Muscle of arm (tissue), 14 donors: ENCODE measurements at places on chromosomes 2 and 18. TPM values are rescaled to one million over a fixed set of nuclear protein-coding genes. Genes with fewer than 3 reads are reported as not detected.

Gene VAMP5
- 37.9 TPM for polyA plus RNA-seq

- DNase-seq = no peak
These were observed 80.5 kb upstream of the ITPRID2 start for GRCh38 chr2:181810823-181811695.

Gene PMAIP1
- polyA plus RNA-seq = 51.9 TPM

DNA sequence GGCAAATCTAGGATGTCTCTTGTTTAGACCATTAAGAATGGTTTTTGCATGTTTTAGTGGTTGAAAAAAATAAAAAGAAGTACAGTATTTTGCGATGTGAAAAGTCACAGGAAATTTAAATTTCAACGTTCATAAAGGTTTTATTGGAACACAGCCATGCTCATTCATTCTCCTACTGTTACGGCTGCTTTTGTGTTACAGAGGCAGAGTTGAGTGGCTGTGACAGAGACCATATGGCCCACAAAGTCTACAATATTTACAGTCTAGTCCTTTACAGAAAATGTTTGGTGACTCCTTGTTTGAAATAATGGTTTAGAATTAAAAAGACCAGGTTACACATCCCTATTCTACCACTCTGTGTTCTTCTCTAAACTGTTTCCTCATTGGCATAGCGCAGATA is 48.1 kb downstream of the MYOM1 start:
- DNase-seq = no peak

GRCh38 chr2:46297546-46298271 is 502 bp downstream of the EPAS1 start:
- peak; percentile 15 for DNase-seq

DNA sequence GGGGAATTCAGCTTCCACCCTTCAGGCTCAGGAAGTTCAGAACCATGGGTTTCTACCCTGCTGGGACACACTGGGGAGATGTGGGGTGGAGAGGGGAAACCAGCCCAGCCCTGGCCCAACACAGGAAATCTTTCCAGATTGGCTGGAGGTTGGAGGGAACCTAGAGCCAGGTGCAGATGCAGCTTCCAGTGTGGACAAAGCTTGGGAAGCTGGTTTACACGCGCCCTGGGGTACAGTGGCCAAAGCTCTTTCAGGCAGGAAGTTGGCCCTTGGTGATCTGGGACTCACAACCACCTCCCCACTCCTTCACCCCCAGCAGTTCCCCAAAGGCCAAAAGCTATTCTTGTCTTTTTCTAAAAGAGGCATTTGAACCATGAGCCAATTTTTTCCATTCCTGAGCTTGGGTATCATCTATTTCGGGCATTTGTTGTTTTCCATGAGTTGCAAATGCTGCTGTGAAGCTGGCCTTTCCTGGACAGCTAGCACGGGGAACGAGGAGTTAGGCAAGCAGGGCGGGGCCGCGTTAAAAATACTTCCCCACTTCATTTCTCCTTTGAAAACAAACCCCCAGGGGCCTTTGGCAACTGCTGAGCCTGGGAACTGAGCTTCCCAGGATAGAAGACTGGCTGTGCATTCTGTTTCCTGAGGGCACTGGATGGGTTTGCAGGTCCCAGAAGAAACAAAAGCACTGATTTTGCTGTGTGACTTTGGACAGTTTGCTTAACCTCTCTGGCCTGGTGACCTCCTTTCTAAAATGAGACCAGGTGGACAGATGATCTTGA is 3.1 kb upstream of the ARID5A start:
- DNase-seq = peak; percentile 67

- DNase-seq = no peak
These were observed 183.8 kb upstream of the CTAGE1 start for GRCh38 chr18:22601481-22601880.

GRCh38 chr2:42844901-42845821 is 52.8 kb upstream of the HAAO start:
- no peak for DNase-seq

GRCh38 chr2:187252063-187252462 is 196.0 kb downstream of the CALCRL start:
- no peak for DNase-seq

DNA sequence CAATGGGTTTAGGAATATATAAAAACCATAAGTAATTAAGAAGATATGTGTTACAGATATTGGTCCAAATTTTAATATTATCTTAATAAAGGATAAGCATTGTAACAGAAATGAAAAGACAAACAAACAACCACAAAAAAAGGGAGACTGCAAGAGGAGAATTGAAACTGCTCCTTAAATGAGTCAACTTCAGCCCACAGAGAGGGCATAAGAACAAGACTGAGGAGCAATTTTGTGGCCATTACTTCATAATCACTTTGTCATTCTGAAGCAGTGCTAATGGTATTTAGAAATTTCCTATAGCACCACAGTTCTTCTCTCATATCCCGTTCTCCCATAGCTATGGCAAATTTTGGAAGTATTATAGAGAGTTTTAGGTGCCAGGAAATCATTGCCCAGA is 193.2 kb upstream of the HNMT start:
- no peak for DNase-seq

Gene SLC23A3
- polyA plus RNA-seq = 2.1 TPM

GRCh38 chr2:52884761-52885352 is 882.7 kb upstream of the CHAC2 start:
- DNase-seq = peak; percentile 7

- no peak for DNase-seq
These were observed 190.1 kb downstream of the NDUFA10 start for GRCh38 chr2:239835056-239835455.

Gene GPR45
- polyA plus RNA-seq = not detected

- no peak for DNase-seq
These were observed 64.9 kb upstream of the CAPN13 start for GRCh38 chr2:30871980-30872789.

Gene C1GALT1C1L
- 1.5 TPM for polyA plus RNA-seq

Gene DES
- polyA plus RNA-seq = 3,042 TPM

- no peak for DNase-seq
These were observed 13.0 kb upstream of the ARHGAP25 start for GRCh38 chr2:68721482-68722101.

- no peak for DNase-seq
These were observed 107.3 kb upstream of the SLC8A1 start for GRCh38 chr2:40559175-40559574.

GRCh38 chr2:73350035-73350691 is 35.5 kb upstream of the ALMS1 start:
- no peak for DNase-seq

Gene RAB27B
- polyA plus RNA-seq = 3.0 TPM

Gene ALPI
- polyA plus RNA-seq = not detected

GRCh38 chr18:2901423-2901985 is 54.7 kb downstream of the EMILIN2 start:
- peak; percentile 87 for DNase-seq

GRCh38 chr2:12619975-12620374 is 96.8 kb upstream of the TRIB2 start:
- DNase-seq = no peak

DNA sequence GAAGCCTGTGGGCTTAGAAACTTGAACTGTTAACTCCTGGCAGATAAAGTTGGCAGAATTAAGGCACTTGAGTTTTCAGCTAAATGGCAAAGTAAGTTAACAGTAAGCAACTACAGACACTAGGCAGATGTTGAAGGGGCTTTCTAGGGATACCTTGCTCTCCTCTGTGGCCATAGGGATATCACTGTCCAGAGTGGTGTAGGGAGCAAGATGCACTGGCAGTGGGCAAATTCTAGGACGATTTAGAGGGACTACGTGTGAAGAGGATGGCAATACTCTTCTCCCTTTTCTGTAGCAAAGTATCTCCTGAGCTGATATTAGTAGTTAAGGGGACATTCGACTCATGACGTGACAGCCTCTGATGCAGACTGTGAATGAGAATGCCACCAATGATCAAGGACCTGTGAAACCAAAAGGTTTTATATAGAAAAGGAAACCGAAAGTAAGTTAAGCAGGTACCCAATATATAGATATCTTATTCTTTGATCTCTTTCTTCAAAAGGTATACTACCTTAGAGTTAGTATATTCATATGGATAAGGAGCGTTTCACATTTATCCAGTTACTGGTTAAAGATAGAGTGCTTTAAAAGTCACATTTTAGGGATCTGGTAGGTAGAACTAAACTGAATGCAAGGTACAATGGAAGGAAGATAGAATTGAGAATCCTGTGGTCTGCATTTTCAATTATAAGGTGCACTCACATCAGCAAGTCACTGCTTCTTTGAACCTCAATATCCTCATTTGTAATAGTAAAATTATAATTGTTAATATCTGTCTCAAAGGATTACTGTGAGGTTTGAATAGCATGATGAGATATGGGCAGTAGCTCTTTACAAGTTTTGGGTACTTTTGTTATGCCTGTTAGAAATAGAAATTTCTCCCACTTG is 106.4 kb downstream of the KCNH7 start:
- DNase-seq = no peak

- no peak for DNase-seq
These were observed 1284.1 kb upstream of the GYPC start for GRCh38 chr2:125371867-125372266.

DNA sequence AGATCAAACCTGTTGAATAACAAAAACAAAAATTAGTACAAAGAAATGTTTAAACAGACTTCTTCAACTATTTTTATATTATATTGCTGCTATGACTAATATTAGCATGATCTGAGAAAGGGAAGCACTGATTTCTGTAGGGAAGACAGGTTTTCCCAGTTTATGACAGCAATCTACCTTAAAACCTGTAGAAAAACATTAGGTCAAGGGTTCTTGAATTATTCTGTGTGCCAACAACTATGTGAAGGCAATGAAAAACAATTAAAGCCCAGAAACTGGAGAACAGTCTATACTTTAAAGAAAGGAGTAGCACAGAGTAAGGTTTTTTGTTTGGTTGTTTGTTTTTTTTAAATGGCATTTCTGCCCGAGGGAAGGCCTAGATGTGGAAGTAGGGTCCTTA is 23.3 kb downstream of the PUM2 start:
- DNase-seq = no peak

DNA sequence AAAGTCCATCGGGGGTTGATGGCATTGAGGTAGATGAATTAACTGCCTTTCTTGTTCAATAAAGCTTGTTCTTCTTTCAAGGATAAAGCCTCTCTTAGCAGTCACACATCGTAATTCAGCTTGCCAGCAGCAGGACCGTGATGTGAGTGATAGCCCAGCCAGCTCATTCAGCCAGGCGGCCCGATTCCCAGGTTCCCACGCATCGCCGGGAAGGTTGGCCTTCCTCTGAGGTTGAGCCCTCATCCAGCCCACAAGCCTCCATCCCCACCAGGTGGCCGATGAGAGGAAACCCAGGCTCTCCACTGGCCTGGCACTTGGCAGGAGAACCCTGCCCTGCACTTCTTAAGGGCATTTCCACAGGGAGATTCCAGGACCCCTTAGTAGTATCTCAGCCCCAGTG is 4.7 kb downstream of the AGAP1 start:
- no peak for DNase-seq

DNA sequence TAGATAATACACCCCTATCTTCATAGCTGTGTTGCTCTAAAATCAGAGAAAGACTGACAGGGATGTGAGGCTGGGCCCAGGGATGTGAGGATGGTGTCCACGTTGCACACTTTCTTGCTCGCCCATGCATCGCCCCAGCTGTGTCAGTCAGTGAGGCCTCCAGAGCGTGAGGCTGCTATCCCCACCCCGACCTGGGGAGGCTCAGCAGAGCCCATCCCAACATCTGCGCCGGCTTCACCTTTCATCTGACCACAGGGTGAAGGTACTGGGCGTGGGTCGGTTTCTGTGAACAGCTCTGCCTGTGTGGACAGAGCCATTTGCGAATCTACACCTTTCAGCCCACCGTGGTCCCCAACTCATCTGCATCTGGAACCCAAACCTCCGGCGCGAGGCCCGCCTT is 255.7 kb downstream of the HDAC4 start:
- DNase-seq = no peak
